ENCODE measurements at places on chromosomes 5 and 9.

- DNase-seq, result no peak
Observed at GRCh38 chr5:117738571-117738970, 1163.9 kb upstream of the SEMA6A start.

DNA sequence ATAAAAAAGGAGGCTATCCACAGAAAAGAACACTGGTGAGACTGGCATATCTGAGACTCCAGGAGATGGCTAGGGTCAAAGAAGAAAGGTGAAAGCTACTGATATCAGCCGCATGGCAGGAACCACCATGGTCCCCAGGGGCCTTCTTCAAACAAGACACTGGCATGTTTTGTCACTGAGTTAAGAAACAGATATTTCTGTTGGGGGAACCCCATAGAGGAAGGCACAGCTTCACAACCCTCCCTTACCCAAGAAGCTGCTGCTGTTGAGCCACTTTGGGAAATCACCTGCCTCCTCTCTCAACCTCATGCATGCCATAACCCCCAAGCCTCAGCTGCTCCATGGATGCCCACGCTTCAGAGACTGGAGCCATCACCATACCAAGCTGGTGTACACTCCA is 13.3 kb upstream of the BTNL3 start:
- DNase-seq, result no peak

- no peak for DNase-seq
Observed at GRCh38 chr5:178902849-178903248, 7.1 kb downstream of the ZFP2 start.

- peak; percentile 41 for DNase-seq
Observed at GRCh38 chr9:21252721-21253547, 13.1 kb upstream of the IFNA14 start.

- no peak for DNase-seq
Observed at GRCh38 chr5:93635991-93636390, 53.0 kb downstream of the NR2F1 start.
